Right ventricle myocardium superior (tissue), 1 donor: ENCODE measurements at places on chromosomes 11 and 22. TPM values are rescaled to one million over a fixed set of nuclear protein-coding genes. Genes with fewer than 3 reads are reported as not detected.
A peak's percentile ranks its signal among the peaks of the same experiment; 100 is the strongest.

- DNase-seq, result no peak
Measured at GRCh38 chr11:17298302-17298701, 21.8 kb downstream of the NUCB2 start.

- DNase-seq, result no peak
Measured at GRCh38 chr11:35308157-35308556, 111.2 kb downstream of the SLC1A2 start.

DNA sequence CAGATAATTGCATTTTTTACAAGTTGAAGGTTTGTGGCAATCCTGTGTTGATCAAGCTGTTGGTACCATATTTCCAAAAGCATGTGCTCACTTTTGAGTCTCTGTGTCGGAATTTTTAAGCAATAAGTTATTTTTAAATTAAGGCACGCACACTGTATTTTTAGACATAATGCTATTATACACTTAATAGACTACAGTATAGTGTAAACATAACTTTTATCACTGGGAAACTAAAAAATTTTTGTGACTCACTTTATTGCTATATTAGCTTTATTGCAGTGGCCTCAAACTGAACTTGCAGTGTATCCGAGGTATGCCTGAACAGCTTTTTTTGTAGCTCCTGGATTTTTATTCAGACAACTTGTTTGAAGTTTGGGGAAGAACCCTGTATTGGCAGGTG is 31.3 kb upstream of the RRM1 start:
- no peak for DNase-seq

- DNase-seq, result no peak
Measured at GRCh38 chr22:49204599-49205482, 622.8 kb downstream of the BRD1 start.

GRCh38 chr22:33038836-33039235 is 19.3 kb downstream of the SYN3 start:
- no peak for DNase-seq

- no peak for DNase-seq
Measured at GRCh38 chr11:102279641-102280170, 37.6 kb upstream of the BIRC3 start.

GRCh38 chr11:130535520-130535919 is 87.1 kb downstream of the ADAMTS15 start:
- no peak for DNase-seq

GRCh38 chr11:109051200-109051599 is 370.8 kb upstream of the C11orf87 start:
- no peak for DNase-seq

GRCh38 chr11:30446520-30446919 is 123.6 kb downstream of the ARL14EP start:
- no peak for DNase-seq

- DNase-seq, result no peak
Measured at GRCh38 chr11:14075118-14076078, 112.9 kb downstream of the SPON1 start.

DNA sequence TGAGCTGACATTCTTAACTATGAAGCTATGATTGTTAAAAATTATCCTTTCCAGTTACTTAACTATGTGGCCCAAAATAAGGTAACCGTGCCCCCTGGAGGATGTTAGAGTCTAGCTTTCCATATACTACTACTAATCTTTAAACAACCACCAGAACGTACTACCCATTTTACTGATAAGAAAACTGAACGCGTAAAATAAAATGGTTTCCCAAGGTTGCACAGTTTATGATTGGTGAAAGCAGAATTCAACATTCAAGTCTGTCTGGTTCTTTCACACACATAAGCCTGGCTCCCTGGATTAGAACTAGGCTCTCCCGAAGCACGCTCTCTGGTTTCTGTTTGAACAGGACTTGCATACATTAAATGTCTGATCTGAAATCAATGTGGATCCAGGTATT is 437.8 kb upstream of the CCDC90B start:
- no peak for DNase-seq

DNA sequence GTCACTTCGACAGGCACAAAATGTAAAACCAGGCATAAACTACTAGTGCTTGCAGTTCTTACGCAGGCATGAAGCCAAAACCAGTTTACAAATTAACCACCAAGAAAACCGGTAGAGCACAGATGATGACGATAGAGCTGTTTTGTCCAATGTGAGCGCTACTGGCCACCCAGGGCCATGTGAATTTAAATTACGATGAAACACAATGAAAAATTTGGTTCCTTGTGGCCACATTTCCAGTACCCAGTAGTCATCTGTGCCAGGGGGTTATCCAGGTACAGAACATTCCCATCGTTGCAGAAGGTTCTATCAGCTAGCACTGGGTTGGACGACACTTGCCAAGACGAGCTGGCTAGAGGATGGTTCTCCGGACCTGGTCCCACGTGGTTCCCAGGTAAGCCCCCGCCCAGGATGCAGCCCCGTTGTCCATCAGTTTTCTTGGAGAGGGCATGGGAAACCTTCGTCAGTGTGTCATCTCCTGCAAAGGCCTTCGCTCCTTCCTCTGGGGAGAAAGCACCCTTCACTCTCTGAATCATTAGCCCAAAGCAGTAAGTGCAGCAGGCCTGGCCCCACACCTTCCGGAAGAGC is 1.1 kb upstream of the CD81 start:
- peak; percentile 22 for DNase-seq

- no peak for DNase-seq
Measured at GRCh38 chr22:25146307-25146706, 53.4 kb upstream of the CRYBB3 start.

DNA sequence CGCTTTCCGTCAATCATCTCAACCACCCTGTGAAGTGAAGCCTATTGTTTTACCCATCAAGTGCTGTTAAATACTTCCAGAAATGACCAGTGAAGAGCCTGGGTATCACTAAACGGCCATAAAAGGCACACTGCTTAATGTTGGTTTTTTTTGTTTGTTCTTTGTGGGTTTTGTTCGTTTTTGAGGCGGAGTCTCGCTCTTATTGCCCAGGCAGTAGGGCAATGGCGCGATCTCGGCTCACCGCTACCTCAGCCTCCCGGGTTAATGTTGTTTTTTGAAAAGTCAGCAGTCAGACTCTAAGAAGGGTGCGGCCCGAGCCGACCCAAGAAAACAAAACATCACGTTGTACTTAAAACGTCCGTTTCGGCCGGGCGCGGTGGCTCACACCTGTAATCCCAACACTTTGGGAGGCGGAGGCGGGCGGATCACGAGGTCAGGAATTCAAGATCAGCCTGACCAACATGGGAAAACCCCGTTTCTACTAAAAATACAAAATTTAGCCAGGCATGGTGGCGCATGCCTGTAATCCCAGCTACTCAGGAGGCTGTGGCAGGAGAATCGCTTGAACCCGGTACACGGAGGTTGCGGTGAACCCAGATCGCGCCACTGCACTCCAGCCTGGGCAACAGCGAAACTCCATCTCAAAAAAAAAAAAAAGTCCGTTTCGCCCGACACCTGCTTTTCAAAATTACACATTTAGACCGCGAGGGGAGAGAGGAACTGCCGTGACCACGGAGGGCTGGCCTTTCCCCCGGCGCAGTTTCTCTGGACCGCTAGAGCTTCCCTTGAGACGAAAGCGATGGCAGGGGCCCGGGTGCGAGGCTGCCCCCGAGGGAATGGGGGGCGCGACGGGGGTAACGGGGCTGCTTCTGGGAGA is 714 bp downstream of the CD59 start:
- peak; percentile 56 for DNase-seq

GRCh38 chr11:66956689-66957290 is 1.4 kb downstream of the PC start:
- DNase-seq, result no peak

- no peak for DNase-seq
Measured at GRCh38 chr22:19195796-19196731, 17.5 kb upstream of the SLC25A1 start.

DNA sequence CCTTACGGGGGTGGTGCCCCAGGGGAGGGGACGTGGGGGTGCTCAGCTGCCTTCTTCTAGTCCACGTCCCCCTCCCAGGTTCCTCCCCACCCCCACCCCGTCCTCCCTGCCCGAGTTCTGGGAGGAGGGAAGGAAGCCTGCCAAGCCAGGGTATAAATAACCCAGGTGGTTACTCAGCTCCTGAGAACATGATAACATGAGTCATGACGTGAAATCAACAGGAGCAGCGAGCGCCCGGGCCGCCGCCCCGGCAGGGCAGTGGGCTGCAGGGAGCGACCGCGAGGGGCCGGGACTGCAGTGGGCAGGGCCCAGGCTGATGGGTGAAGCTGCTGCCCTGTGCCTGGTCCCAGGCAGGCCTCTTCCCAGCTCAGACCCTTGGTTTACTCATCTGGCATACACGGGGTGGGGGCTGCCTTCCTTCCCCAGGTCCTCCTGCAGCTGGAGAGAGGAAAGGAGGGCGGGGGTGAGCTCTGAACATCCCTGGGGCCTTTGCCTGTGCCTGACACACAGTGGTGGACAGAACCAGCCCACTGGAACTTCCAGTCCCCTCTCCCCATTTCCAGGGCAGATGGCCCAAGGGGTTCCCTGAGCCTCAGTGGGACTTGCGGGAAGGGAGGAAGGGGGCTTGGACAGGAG is 8.8 kb upstream of the PDGFB start:
- DNase-seq, result peak; percentile 72

- no peak for DNase-seq
Measured at GRCh38 chr22:38221908-38222796, 20.4 kb downstream of the MAFF start.

- DNase-seq, result no peak
Measured at GRCh38 chr11:132942611-132943356, 589.5 kb downstream of the OPCML start.

DNA sequence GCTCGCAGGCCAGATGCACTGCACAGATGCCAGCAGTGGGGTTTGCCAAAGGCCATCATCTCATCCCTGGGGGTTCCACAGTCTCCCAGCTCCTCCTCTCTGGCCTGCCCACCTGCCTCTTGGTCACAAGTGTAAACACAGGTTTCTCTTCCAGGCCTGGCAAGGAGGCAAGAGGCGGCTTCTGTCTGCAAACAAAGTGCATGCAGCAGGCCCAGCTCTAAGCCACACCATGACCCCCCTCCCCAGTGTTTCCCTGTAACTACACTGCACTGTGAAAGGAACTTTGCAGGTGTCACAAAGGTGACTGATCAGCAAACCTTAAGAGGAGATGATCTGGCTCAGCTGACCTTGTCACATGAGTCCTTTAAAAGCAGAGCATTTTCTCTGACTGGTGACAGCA is 26.2 kb upstream of the SHISAL1 start:
- no peak for DNase-seq

- DNase-seq, result no peak
Measured at GRCh38 chr11:8787372-8787771, 104.8 kb downstream of the RPL27A start.

DNA sequence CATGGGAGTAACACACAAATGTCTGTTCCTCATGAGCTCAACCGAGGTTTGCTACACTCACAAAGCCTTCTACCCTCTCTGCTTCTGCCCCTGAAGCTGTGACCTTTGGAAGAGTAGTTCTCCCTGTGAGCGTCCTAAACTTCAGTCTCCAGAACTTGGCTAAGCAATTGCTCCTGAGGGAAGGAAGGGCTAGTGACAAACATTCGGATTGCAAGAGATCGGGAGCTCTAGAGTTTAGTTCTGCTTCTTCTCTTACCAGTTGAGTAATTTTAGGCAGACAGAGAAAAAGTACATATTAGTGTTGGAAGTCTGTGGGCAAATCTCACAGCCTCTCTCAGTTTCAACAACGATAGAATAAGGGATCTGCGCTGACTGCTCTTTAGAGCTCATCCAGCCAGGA is 27.3 kb upstream of the ELF5 start:
- no peak for DNase-seq

DNA sequence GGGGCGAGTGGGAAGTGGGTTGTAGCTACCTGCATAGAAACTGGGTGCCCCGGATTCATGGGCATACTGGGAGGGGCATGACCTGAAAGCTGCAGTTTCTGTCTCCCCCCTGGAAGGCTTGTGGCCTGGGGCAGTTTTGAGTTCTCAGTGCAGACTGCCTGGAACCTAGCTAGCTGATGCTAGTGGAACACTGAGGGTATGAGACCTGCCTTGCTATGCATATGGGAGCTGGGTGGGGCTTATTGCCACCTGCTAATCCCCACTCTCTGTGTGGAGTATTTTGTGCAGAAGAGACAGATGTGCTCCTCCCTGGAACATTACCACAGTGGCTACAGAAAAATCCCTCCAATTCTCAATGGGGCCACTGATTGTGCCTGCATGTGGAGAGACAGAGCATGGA is 11.7 kb upstream of the OR56B4 start:
- DNase-seq, result no peak

- no peak for DNase-seq
Measured at GRCh38 chr11:43557553-43558110, 122.9 kb upstream of the HSD17B12 start.

GRCh38 chr11:33761471-33761870 is 12.8 kb downstream of the FBXO3 start:
- no peak for DNase-seq

DNA sequence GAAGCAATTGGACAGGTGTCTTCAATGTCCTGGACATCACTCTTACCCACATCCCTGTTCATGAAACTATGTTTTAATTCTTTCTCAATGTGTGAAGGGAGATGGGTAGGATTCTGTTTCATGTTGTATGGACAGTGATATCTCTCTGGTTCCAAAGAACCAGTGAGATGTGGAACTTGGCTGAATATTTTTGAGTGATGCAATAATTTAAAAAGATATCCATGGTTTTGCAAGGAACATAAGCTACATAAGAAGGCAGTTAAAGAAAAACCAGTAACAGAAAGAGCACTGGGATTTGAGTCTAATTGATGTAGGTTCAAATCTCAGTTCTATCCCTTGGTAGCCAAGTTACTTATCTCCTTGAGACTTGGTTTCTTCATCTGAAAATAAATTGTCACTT is 7.7 kb upstream of the ELF5 start:
- DNase-seq, result no peak

GRCh38 chr22:47795477-47796127 is 1033.2 kb downstream of the TBC1D22A start:
- no peak for DNase-seq

- DNase-seq, result no peak
Measured at GRCh38 chr11:45382133-45382878, 96.2 kb upstream of the SYT13 start.

- no peak for DNase-seq
Measured at GRCh38 chr22:29275167-29275566, 7.1 kb downstream of the EWSR1 start.

- peak; percentile 63 for DNase-seq
Measured at GRCh38 chr22:30969532-30970355, 679 bp downstream of the TUG1 start.

Gene SHISAL1
- total RNA-seq, result 1.3 TPM

Gene MUC2
- not detected for total RNA-seq

Gene RFPL2
- not detected for total RNA-seq

Gene ANO3
- total RNA-seq, result 0.05 TPM

Gene CRYAB
- 6,403 TPM for total RNA-seq

Gene RFPL1
- total RNA-seq, result not detected

Gene TREH
- not detected for total RNA-seq

Gene SCN3B
- 0.56 TPM for total RNA-seq

Gene RRM1
- total RNA-seq, result 29.5 TPM

Gene RIMBP3B
- total RNA-seq, result not detected

Gene RAG2
- not detected for total RNA-seq

Gene KRTAP5-7
- not detected for total RNA-seq

Gene CFL1
- 288 TPM for total RNA-seq

Gene CEND1
- total RNA-seq, result 0.19 TPM
